H54 (cell line): ENCODE measurements at places on chromosomes 2 and 18.
A peak's percentile ranks its signal among the peaks of the same experiment; 100 is the strongest.

DNA sequence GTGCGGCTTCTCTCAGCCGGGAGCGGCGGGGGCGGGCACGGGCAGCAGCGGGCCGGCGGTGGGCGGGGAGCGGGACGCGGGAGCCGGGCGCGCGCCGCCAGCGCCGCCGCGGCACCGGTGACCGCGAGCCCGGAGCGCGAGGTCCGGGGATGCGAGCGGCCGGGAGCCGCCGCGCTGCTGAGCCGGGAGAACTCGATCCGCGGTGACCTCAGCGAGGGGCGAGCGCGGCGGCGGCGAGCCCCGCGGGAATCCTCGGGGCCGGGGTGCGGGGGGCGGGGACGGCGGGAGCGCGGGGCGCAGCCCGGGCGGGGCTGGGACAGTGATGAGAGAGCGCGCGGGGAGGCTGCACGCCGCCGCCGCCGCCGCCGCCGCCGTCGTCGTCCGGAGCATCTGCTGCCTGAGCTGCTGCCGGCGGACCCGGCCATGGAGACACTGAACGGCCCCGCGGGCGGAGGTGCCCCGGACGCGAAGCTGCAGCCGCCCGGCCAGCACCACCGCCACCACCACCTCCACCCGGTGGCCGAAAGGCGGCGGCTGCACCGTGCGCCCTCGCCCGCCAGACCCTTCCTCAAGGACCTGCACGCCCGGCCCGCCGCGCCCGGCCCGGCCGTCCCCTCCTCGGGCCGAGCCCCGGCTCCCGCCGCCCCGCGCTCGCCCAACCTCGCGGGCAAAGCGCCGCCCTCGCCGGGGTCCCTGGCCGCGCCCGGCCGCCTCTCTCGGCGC lies at the start of gene MTCL1:
Gene MTCL1 (plus strand): TSS at position 319 of the 723 bp plus-strand sequence. CDS start 105 bp downstream, at position 424.
- DNase-seq, result peak; percentile 78

GRCh38 chr2:167355821-167356220 lies 467.5 kb downstream of the XIRP2 start:
- no peak for DNase-seq

DNA sequence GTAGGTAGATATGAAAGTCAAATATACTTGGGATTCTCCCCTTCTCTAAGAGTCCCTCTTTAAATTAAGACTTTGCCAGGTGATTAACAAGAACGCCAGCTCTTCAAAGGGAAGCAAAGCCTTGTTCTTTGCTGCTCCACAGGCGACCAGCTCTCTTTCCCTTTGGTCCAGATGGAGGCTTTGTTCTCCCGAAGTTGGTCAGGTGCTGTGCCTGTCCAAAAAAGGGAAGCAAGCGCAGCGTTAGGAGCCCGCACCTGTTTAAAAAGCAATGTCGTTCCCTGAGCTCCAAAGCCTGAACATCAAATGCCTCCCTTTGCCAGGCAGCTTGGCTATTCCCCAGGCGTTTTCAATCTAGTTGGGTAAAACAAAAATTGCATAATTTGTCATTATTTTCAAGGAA lies 1913.1 kb upstream of the PIK3C3 start:
- DNase-seq, result no peak

DNA sequence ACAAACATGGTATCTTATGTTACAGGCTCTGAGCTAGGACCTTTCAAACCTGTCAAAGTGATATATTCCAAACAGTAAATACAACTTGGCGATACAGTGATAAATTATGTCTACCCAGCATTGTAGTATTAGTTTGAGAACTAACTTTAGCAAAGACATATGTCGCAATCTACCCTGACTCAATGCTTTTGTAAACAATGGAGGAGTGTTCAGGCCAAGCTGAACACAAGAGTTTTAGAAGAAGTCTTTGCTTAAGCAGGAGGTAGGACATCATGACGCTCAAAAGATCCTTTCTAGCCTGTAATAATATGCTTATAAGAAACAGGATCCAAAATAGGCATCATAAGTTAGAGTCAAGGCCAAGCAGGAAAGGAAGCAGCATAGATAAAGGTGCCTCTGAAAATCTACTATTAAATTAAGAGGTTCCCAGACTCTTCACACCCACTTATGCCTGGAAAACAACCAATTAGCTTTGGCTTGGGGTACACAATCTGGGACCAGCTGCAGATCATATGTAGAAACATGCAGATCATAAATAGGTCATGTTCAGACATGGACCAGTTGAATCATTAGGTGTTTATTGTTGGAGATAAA lies 132.5 kb downstream of the CSRNP3 start:
- no peak for DNase-seq

DNA sequence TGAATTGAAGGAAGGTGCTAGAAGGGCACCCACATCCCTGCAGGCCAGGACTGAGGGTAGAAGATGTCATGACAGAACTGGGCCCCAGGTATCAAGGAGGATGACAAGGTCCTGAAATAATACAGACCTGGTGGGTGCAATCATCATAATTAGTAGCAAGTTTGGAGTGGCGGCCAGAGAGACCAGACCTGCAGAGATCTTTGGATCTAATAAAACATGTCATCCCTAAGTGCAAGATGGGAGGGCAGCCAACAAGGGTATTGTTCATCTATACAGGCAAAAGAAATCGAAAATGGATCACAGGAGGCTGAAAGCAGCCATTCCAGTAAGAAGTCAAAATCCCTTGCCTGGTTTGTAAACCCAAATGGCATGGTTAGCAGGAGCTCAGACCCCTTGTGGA lies 111.3 kb upstream of the BOD1L2 start:
- no peak for DNase-seq

- no peak for DNase-seq
Observed at GRCh38 chr2:154391051-154391450, 307.4 kb upstream of the KCNJ3 start.

DNA sequence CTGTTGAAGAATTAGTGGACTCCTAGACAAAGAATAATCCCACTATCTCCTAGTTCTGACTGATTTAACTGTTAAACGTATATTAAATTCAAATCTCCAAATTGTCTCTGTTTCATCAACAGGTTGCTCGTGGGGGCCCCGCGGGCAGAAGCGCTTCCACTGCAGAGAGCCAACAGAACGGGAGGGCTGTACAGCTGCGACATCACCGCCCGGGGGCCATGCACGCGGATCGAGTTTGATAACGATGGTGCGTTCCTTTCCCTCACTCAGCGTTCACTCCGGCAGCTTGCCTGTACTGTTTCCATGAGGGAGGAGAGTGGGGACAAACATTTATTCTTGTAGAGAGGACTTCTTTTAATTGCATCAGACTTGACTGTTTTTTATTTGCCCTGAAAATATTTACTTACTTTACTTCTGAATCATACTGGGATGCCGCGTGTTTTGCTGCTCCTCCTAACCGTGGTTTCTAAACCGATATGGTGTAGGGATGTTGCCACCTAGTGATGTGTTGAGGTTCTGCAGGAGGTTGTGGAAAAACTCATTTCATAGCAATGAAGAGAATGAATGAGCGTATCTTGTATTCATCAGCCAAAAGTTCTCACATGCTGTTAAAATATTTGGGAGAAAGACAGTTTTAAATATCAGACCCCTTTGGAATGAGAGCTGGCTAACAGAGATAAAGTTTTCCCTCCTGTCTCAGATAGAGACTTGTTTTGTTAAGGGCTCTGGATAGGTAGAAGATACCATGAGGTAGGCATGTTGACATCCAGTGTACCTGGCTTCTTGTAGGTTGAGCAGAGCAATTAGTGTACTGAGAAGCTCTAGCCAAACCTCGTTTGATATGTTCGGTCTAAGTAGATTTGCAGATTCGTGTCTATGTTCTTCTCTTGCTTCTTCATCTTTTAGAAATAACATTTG lies 38.3 kb downstream of the ITGA6 start:
- DNase-seq, result peak; percentile 47

DNA sequence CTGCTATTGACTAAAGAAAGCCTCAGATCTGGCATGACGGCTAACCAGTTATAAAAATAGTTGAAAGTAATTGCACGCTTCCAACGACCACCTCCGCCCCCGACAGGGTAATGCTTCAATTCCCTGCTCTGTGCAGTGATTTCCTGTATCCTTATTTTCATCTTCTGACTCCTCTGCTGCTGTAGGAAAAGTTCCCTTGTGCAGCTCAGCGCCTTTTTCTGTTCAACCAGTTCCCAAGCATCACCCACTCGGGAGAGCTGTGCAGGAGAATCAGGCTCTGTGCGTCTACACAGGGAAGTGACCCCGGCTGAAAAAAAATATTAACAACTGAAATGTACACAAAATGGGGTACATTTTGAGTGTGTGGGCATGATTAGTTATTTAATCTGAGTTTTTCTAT lies 91.3 kb upstream of the COPS8 start:
- no peak for DNase-seq

GRCh38 chr2:74759986-74760385 lies 73.9 kb upstream of the HK2 start:
- no peak for DNase-seq

GRCh38 chr2:122108186-122108585 lies 352.7 kb downstream of the TSN start:
- DNase-seq, result no peak

GRCh38 chr2:28169492-28169891 lies 223.2 kb upstream of the FOSL2 start:
- DNase-seq, result no peak

DNA sequence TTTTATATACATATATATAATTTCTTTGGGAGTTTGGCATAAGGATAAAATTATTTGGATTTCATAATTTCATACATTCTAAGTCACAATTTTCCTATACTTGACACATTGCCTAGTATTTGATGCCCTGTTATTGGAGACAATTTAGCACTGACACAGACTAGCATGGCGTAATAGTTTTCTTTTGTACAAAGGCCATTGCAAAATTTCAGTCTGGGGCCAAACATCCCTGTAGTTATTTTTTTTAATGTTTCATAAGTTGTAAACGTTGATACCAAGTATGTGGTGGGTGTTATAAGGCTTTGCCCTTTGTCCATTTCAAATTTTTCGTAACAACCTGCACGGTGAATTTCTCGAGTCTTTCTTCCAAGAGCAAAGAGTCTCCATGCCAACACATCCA lies 95.7 kb upstream of the NRP2 start:
- DNase-seq, result no peak

GRCh38 chr2:63875131-63875527 lies 33.4 kb downstream of the UGP2 start:
- no peak for DNase-seq

DNA sequence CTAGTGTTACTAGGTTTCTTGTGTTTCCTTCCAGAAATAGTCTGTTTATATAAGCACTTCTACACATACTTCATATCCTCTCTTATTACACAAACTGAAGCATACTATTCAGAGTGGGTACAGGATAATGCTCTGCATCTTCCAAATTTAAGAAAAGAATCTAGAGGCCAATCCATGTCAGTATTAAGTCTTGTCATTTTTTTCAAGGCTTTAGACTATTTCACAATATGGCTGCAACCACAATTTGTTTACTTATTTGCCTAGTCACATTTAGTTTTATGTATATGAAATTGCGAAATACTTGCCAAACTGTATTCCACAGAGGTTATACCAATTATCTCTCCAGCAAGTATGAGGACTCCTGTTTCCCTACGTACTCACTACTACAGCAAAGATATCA lies 27.9 kb downstream of the IWS1 start:
- no peak for DNase-seq

- no peak for DNase-seq
Observed at GRCh38 chr2:64327129-64327509, 126.8 kb upstream of the LGALSL start.

GRCh38 chr18:23141104-23141999 lies 6.1 kb downstream of the CABLES1 start:
- no peak for DNase-seq

DNA sequence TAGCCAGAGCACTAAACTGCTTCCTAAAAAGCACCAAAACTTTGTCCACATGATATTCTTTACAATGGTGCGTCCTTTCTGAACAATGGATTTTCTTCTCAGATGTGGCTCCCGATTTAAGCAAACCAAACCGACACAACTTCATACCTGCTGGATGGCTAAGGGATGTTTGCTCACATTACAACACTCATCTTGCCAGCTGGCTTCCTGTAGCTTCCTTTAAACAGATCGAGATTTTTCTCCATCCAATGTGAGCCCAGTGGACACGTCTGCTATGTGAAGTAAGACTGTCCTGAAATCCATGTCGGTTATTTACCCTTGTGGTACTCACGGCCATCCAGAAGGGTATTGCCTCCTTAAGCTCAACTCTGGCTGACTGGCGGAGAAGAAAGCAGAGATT lies 126.5 kb downstream of the MAPK4 start:
- no peak for DNase-seq

GRCh38 chr2:144248350-144249034 lies 271.4 kb downstream of the ZEB2 start:
- no peak for DNase-seq

- no peak for DNase-seq
Observed at GRCh38 chr2:195582188-195582587, 74.8 kb upstream of the SLC39A10 start.
